Stimulated activated CD8-positive, alpha-beta memory T cell treated with anti-CD3 and anti-CD28 coated beads, Interleukin-15, amount 100 ng/mL, for 4 hours (primary cell): ENCODE measurements at places on chromosomes 13 and 19.

GRCh38 chr19:47564081-47564480, 8.9 kb downstream of the ZNF541 start:
- DNase-seq = no peak

DNA sequence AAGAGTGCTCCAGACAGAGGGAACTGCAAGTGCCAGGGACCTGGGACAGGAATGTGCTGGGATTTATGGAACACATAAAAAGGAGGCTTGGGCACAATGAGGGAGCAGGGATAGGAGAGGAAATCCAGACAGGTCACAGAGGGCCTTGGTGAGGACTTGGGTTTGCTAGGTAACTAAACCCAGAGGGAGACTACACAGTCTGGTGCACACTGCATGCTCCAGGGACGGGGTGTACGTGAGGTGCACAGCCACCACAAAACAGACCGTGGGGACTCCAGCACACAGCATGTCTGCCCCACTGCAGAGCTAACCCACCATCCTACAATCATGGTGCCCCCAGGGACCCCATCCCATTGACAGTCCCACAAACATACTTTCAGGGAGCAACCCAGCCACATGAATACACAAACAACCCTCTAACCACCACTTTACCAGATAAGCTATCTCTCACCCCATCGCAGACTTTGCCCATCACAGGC, 5.5 kb upstream of the ZFP36 start:
- no peak for DNase-seq

GRCh38 chr19:41734585-41734984, 20.7 kb upstream of the CEACAM6 start:
- DNase-seq = no peak

DNA sequence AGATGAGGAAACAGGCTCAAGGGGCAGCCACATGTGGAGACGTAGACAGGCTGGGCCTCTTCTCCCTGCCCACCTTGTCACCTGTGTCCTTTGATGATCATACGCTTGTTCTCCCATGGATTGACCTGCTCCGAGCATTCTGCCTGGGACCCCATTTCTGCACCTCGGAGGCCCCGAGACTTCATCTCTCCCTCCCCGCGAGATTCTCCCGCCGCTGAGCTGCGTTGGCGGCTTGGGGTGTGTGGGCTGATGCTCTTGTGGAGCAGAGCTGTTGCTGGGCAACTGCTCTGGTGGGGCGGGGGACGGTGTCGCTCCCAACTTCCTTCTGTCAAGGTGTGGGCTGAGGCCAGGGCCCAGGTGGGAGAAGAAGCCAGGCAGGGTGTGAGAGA, 22.1 kb downstream of the MAST3 start:
- peak; percentile 51 for DNase-seq

DNA sequence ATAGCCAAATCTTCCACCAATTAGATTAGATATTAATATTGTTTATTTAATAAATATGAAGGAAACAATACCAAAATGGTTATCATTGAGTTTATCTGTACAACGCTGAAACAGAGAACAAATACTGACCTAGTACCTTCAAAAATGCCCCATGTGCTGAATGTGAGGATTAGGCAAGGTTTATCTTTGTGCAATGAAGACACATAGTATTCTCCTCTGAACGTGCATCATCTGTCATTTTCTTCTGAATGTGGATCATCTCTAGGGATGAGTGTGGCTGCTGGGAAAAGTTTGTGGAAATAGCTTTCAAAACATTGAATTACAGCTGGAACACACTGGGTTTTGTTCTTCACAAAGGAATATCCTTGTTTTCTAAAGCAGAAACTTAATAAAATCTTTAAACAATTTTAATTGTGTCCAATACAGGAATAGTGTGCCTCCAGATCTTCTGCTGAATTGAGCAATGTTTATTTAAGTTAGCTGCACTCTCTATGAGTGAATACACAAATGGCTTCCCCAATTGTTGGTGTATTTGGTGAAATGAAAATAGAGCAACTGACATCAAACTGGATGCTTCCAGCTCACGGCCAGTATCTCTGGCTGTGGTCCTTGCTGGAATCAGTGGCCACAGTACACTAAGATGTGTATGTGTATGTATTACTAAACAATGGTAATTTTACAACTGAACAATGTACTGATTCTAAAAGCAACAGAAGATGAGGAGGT, 6.7 kb downstream of the COL4A1 start:
- DNase-seq = no peak

DNA sequence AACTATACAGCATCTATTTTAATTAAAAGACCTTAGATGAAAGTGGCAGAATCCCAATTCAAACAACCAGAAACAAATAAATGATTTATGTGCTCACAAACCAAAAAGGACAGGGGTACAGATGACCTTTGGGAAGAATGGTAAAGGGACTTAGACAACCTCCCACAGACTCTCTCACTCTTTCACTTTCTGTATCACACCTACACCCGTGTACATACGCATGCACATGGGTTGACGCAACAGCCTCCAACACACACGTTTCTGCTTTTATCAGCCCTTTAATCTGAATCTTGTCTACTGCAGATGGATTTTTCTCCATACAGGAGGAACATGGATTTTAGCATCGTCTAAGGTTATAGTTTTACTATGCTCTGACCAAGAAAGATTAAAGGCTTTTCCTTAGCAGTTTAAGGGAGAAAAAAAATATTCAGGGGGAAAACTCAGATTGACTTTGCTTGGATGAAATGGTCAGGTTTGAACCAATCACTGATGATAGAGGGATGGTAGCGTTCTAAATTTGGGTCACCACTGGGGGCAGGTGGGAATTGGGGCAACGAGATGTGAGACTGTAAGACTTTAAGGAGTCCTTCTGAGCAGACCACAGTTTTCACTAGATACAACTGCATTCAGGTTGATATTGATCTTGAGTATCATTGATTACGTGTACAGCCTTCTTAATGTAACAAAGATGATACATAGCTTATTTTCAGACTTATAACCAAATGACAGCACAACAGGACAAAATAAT, 166.1 kb downstream of the ITGBL1 start:
- no peak for DNase-seq

DNA sequence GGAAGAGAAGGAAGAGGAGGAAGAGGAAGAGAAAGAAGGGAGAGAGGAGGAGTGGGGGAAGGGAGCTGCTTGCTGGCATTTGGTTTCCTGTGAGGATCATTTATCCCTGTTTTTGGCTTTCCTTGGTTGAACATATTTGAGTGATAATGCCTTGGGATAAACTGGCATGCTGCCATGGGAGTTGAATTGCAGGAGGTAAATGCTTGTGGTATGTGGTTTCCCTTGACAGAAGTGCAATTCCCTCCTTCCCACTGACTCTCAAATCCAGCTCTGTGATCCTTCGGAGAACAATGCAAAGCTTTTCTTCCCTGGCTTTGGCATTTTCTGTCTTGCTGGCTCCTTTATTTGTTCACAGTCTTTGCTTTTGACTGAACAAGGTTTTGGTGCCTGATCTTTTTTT, 27.2 kb upstream of the CBY2 start:
- no peak for DNase-seq

GRCh38 chr13:69108486-69108885, 999.1 kb upstream of the ATXN8OS start:
- no peak for DNase-seq

DNA sequence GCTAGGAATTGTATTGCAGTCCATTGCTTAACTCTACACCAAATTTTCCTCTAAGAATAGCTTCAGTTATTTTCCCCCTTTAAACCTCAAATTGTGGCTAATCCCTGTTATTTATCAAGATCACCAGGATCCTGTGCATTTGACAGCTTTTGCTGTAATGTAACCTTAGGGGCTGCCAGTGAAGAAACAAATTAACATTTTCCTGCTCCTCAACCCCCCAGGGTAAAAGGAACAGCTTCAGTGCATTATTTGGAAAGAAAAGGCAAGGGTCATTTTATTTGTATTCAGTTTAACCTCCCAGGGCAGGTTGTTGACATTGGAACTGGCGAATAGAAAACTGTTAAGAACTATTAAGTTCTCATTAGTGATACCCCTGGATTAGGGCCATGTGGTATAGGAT, 57.0 kb downstream of the PCDH20 start:
- DNase-seq = no peak

- DNase-seq = no peak
Measured at GRCh38 chr13:58500938-58501337, 869.4 kb downstream of the PCDH17 start.

GRCh38 chr19:46040125-46040524, 677 bp downstream of the IGFL4 start:
- no peak for DNase-seq

GRCh38 chr19:7494416-7495098, 5.7 kb upstream of the PEX11G start:
- DNase-seq = no peak

GRCh38 chr19:33125929-33126388, 6.0 kb upstream of the WDR88 start:
- DNase-seq = peak; percentile 20

DNA sequence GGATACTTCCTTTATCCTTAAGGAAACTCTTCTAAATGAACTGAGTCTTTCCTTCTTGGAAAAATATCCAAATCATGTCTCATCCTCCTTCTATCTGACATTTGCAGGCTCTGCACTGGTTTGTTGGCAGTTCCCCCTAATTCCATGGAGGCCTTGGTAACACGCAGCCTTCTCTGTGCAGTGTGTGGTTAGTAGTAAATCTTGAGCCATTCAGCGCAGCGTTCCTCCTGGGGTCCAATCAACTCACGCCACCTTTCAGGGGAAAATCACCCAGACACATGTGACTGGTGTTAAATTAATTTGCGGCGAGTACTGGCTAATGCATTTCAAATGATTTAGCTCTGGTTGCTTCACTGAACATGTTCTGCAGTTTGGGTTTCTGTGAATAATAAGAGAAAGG, 21.0 kb upstream of the CBY2 start:
- no peak for DNase-seq

DNA sequence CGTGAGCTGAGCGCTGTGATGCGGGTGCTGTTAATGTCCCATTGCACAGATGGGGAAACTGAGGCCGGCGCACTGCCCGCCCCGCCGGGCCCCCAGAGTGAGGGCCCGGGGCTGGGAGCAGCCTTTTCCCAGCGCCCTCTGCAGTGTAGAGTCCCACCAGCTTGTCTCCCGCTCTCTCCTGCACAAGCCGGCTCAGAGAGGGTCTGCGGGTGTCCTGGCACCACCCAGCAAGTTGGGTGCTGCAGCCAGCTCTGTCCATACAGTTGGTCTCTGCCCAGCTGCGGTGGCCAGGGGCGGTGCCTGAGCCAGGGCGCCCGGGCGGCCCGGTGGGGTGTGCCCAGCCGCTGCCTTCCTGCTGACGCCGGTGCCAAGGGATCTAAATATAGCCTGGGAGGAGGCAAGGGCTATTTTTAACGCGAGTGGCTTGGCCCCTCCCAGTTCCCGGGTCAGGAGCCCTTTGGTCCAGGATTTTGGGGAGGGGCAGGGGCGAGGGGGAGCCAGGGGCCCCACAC, 19.3 kb downstream of the GADD45B start:
- DNase-seq = no peak

DNA sequence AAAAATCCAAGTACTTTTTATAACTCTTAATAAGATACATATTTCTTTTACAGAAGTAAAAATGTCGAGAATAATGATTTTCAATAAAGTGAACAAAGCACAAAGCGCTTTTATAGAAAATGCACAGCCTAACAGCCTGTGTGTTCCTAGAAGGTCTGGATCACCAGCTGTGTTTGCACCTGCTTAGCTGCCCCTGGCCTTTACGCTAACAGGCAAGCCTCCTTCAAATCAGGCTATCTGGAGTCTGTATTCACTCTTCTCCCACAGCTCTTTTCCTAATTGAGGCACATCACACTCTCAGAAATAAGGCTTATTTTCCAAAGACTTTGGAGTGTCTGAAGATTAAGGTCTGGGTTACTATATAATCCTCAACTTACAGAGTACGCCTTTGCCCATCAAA, 183.1 kb downstream of the LHFPL6 start:
- no peak for DNase-seq

GRCh38 chr13:52374389-52374788, 31.6 kb downstream of the THSD1 start:
- DNase-seq = no peak

GRCh38 chr19:45995715-45996385, 583 bp downstream of the CCDC61 start:
- DNase-seq = no peak

GRCh38 chr13:46369506-46370277, 17.4 kb downstream of the RUBCNL start:
- DNase-seq = no peak

DNA sequence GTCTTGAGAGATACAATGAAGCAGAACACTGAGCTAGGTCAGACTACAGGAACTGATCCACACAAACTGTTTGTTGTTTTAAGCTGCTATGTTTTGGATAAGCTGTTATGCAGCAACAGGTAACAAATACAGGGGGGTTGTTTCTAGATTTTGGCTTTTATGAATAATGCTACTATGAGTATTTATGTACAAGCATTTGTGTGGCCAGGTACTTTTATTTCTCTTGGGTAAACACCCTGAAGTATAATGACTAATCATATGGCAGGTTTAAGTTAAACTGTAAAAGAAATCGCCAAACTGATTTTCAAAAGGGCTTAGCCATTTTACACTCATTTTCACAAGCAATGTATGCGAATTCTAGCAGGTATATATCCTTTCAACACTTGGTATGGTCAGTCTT, 166.0 kb downstream of the DNAJC3 start:
- DNase-seq = no peak

- no peak for DNase-seq
Measured at GRCh38 chr13:44273991-44274770, 99.4 kb upstream of the SERP2 start.

DNA sequence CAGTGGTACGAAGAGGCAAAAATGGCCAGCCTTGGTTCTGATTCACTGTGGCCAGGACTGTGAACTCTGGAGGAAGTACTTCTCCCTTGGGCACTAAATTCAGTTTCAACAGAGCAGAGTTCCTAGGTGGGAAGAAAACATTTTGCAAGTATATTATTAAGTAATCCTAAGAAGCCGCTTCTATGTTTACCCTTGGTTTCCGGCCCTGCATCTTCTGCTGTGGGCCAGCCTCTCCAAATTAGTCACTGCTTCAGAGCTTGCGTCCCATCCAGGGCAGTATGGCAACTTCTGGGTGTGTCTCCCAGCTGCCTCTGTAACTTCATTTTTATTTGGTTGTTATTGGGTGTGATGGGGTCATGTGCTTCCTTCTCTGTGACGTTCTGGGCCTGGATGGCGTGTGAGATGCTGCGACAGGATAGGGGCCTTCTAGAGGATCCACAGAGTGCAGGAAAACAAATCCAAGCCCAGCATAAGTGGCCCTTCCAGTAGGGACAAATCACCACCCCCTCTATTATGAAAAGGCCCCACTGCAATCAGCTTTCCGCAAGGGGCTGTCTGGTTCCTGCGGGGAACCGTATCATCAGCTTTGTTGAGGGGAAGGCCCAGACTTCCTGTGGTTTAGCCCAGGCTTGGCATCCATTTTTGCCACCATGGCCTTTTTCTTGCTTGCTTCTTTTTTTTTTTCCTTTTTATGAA, 55.1 kb upstream of the C1QTNF9 start:
- DNase-seq = peak; percentile 34

- DNase-seq = no peak
Measured at GRCh38 chr13:72412481-72412880, 314.9 kb downstream of the MZT1 start.

GRCh38 chr19:51181913-51182419, 39.9 kb downstream of the SIGLEC7 start:
- DNase-seq = no peak

- no peak for DNase-seq
Measured at GRCh38 chr13:50783717-50784290, 59.7 kb downstream of the DLEU7 start.

- DNase-seq = no peak
Measured at GRCh38 chr13:94233401-94233800, 246.1 kb downstream of the DCT start.

- DNase-seq = no peak
Measured at GRCh38 chr13:99982731-99983498, 1.3 kb downstream of the ZIC2 start.

GRCh38 chr13:101869553-101869952, 417.1 kb downstream of the ITGBL1 start:
- no peak for DNase-seq

GRCh38 chr13:26054896-26055295, 3.1 kb upstream of the SHISA2 start:
- DNase-seq = no peak
